ENCODE measurements at places on chromosomes 3 and 15.

- DNase-seq = no peak
Measured at GRCh38 chr15:70156671-70157271, 59.1 kb upstream of the TLE3 start.

- DNase-seq = no peak
Measured at GRCh38 chr3:125507128-125507527, 12.9 kb downstream of the SNX4 start.

DNA sequence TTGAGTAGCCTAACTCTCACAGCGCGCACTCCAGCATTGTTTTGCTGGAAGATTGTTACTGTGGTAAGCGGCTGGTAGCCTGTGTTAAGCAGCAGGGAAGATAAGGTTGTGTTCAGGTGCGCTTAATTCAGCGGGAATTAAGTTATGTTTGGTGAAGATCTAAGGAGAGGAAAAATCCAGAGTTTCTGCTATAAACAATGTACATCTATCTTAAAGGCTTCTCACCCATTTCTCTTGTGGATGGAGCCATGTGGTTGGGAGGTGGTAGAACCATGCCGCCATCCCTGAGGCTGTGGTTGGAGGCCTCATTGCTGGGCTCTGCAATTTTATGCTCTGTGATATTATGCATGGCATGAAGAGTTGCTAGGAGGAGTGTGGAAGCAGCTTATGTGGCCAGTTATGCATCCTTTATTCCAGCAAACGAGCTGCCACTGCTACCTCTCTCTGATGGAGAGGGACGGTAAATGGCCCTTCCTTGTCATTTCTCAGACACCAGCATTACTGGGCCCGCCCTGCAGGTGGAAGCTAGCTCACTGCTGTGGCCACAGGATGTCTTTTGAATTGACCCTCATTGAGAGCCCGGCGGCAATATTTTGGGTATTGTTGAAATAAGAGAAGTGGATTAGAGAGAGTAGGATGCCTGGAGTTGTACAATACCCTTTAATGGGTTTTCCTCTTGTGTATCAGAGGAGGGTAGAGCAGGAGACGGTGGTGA, 1.3 kb downstream of the MINAR1 start:
- DNase-seq = no peak

DNA sequence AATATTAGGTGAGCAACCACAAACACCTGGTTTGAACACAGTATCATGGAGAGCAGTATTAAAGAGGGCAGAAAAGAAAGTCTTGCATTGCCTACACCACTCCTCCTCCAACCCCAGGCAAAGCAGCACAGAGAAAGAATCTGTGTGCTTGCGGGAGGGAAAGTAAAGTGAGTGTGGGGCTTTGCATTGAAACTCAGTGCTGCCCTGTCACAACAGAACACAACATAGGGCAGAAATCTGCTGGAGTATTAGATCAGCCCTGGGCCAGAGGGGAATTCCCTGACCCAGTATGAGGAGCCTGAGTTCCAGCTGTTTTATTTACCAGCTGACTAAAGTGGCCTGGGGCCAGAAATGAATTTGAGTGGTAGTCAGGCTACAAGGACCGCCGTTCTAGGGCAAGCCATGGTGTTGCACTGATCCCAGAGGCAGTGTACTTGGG, 75.5 kb downstream of the SPATA16 start:
- no peak for DNase-seq

DNA sequence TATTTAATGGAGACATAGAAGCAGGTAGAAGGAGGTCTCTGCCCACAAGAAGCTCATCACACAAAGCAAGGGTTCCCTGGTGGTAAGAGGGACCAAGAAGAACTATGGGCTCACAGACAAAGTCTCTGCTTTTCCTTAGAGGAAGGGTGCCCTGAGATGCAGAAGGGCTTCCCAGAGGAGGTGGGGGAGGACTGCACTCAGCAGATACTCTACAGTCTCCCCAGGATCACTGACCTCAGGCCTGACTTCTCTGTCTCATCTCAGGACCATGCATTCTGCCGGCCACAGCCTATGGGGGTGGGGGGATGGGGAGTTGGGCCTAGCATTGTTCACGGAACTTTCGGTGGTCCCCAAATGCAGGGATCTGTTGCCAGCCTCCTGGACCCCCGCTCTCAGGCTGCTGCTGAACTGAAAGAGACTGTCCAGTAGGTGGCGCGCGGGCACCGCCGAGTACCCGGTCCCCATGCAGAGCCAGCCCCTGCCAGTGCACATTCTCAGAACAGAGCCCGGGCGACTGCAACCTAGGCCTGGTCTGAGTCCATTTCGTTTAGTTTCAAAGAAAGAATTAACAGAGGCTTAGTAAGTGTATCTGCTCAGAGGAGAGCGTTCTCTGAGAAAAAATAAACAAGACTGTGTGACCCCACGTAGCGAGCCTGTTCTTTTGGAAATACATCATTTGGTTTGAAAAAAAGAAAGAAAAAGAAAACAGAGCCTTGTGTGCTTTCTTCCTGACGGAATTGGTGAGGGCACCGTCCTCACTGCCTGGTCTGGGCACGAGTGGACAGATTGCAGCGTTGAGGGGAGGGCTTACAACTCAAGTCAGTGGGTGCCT, 74.1 kb downstream of the LRTM1 start:
- peak; percentile 72 for DNase-seq

DNA sequence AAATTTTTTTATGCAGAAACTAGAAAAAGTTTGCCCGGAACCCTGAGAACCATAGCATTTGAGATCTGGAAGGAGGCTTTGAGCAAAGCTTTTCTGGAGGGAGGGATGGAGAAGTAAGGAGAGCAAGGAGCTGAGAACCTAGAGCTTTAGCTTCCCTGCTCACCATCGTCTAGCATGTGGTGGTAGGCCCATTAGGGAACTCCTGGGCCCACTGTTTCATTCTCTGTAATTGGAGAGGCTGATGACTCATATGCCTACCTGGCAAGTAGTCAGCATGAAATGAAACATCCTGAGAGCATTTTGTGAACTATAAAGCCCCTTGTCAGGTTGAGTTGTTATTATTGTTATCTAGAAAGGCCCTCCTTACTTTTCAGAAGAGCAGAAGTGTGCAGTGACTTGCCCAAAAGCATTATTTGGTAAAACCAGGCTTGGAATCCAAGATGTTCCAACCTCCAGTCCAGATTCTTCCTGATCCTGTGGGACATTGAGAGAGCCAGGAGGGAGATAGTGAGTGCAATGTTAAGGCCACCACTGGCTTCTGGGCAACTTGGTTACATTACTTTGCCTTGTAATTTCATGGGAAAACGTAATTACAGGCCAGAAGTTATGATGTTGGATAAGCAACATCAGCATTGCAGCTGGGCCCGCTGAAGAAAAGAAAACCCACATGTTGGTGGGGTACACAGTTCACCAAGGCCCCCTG, 104.5 kb upstream of the BFSP2 start:
- DNase-seq = no peak

DNA sequence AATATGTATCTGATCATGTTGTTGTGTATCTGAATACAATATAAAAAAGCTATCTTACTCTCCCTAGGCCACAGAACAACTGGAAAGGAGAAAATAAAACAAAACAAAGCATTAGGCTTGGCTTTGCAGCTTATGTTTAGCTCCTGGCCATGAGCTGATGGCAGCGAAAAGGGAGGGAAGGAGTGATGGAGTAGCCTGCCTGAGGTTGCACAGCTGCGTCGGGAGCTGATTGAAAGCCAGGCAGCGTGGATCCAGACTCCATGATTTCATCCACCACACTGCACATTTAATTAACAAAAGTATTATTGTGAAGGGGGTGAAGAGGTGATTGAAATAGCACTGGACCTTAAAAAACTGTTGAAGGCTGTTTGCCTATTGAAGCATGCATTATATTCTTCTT, 212.2 kb downstream of the GABRG3 start:
- no peak for DNase-seq

DNA sequence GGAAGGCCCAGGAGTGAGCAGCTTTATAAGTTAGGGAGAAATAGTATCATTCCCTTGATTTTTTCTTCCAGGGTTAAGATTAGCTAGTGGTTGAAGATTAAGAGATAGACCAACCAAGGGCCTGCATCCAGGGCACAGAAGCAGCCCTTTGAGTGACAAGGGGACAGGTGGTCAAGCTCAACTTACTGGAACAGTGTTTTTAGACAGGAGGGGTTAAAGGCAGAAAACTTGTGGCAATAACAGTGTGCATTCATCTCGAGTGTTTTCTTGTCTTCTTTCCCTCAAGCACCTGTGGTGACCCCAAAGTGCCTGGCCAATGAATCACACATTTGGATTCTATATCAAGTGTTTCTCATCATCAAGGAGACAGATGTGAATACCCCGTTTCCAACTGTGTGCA, 267.5 kb downstream of the PDCD6IP start:
- no peak for DNase-seq

All from NB4 (cell line).